IMR-90 (cell line): ENCODE measurements at places on chromosomes 4 and X. TPM values are rescaled to one million over a fixed set of nuclear protein-coding genes. Genes with fewer than 3 reads are reported as not detected.

Gene SPANXC
- polyA plus RNA-seq: not detected in 2 replicates

DNA sequence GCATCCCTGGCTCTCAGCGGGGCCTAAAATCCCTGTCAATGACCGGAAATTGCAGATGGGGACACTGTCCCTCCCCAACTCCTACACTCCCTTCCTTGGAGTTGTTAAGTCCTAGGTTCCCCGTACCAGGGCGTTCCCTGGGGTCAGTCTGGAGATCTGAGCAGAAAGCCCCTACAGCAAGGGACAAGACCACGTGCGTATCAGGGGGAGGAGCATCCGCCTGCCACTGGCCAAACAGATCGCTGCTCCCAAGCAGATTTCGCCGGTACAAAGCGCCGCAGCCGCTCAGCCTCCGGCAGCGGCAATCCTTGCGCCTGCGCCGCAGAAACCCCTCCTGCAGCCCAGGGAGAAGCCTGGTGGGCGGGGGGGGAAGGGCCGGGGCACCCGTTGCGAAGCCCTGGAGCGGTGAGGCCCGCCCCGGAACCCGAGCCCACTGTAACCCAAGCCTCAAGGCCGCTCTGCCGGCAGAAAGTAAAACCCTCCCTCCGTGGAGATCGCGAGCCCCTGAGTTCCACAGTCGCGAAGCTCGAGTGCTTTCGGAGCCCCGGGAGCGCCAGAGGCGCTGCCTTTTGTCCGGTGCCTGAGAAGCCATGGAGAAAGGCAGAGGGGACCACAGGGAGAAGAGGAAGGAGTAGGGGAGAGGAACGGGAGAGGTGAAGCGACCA, 2.7 kb downstream of the CRMP1 start:
- H3K27me3 ChIP-seq: peaks cover 63% of the 10 kb centered on the region
- H3K27ac ChIP-seq: no peak overlapping the region
- DNase-seq: peak; percentile 30
- no peaks in the 10 kb centered on the region for H3K4me1 ChIP-seq
- no peak overlapping the region for H3K4me3 ChIP-seq

DNA sequence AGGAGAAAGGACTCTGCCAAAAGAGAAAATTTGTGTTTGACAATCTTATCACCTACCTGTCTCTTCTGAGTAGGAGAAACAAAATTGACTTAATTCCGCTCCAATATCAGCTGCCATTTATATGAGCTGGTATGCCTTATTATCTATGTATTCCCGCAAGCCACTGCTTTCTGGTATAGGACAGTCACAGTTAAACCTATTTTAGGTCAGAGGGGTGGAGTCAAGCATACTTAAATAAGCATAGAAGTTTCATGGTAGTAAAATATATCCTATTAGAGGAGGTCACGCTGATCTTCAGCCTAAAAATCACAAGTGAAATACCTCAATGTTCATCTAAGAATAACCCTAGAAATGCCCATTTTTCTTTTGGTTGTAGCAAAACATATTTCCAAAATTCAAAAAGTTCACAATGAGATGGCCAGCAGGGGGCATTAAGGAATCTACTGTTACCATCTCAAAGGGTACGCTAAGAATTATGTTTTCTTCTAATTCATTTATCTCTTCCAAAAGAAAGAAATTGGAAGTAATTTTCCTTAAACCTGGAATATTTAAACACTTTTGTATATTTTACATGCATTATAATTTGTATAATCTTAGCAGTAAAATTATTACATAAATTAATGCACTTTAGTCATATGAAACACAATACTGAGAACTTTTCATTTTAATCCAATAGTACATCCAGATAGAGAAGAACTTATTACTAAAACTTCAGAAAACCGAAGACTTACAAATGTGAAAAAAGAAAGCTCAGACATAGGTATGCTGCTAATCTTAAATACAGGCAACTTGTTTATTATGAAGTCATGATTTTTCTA, 10.5 kb downstream of the PPAT start:
- H3K27me3 ChIP-seq: no peaks in the 10 kb centered on the region
- H3K27ac ChIP-seq: no peak overlapping the region
- H3K4me1 ChIP-seq: no peaks in the 10 kb centered on the region
- no peak overlapping the region for H3K4me3 ChIP-seq

DNA sequence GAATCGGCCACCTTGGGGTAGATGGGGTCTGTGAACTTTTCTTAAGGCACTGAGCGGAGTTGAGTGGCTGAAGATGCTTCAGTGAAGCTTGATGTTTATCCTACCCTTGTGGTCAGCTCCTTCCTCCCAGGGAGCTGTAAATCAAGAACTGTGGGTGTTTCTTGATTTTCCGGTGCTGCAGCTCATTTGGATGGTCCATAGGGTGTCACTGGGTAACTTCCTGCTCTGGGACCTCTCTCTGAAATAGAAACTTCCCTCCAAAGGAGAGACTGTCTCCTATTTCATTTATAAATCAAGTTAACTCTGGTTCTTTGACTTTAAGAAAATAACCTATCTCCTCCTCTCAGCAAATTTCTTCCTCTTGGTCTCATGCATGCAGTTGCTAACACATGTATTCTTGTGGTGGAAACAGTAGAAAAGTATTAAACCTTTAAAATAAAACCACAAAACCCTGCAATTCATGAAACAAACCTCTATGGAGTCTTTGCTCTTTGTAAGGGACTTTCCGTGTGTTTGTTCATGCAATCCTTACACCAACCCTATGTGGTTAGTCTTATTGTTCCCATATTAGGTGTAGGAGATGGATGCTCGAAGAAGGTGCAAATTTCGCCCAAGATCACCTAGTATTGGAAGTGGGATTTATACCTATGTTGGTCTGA, 110.3 kb downstream of the SHROOM3 start:
- no peak overlapping the region for H3K4me3 ChIP-seq
- no peaks in the 10 kb centered on the region for H3K36me3 ChIP-seq
- H3K27me3 ChIP-seq: no peaks in the 10 kb centered on the region
- no peak overlapping the region for H3K27ac ChIP-seq
- peaks cover 10% of the 10 kb centered on the region for H3K4me1 ChIP-seq

GRCh38 chrX:123803331-123803983, 56.4 kb upstream of the XIAP start:
- DNase-seq: peak; percentile 75
- H3K4me3 ChIP-seq: no peak overlapping the region
- no peaks in the 10 kb centered on the region for H3K27me3 ChIP-seq
- peak overlapping the region; percentile 47; the same call in 1 of the 2 replicates for H3K27ac ChIP-seq
- no peaks in the 10 kb centered on the region for H3K36me3 ChIP-seq
- peaks cover 2% of the 10 kb centered on the region for H3K4me1 ChIP-seq
